MCF 10A (cell line): ENCODE measurements at places on chromosomes 3 and 15. TPM values are rescaled to one million over a fixed set of nuclear protein-coding genes. Genes with fewer than 3 reads are reported as not detected.

FAH gene
- total RNA-seq: 25.3 and 32.8 TPM in 2 replicates

TLR9 gene
- total RNA-seq: not detected in 2 replicates

SPATA12 gene
- 0.12 TPM in 1 of 2 replicates, not detected in the other for total RNA-seq

C3orf70 gene
- not detected in 2 replicates for total RNA-seq

MRAS gene
- total RNA-seq: 5.2 and 7.0 TPM in 2 replicates

VEPH1 gene
- total RNA-seq: 2.4 TPM in 2 replicates

GPR62 gene
- total RNA-seq: not detected in 2 replicates

THAP10 gene
- total RNA-seq: 4.0 and 5.7 TPM in 2 replicates

GOLGA8S gene
- total RNA-seq: 0.16 and 0.17 TPM in 2 replicates

SKIC8 gene
- 54.3 and 56.2 TPM in 2 replicates for total RNA-seq

REC114 gene
- total RNA-seq: not detected in 2 replicates

ST8SIA2 gene
- not detected in 2 replicates for total RNA-seq

GOLGA8G gene
- 0.09 TPM in 1 of 2 replicates, not detected in the other for total RNA-seq

CFAP44 gene
- 4.0 and 6.7 TPM in 2 replicates for total RNA-seq

CXCR6 gene
- total RNA-seq: not detected in 2 replicates

POLR2H gene
- 81.5 and 91.5 TPM in 2 replicates for total RNA-seq

ZNF385D gene
- total RNA-seq: 1.5 and 1.8 TPM in 2 replicates

FAM3D gene
- total RNA-seq: not detected in 2 replicates

DUOXA2 gene
- total RNA-seq: not detected in 2 replicates

CLRN1 gene
- not detected in 2 replicates for total RNA-seq

POLQ gene
- 4.1 and 5.8 TPM in 2 replicates for total RNA-seq

GPR149 gene
- total RNA-seq: not detected in 2 replicates

TEX55 gene
- total RNA-seq: not detected in 2 replicates

ADAMTS7 gene
- 10.7 and 10.8 TPM in 2 replicates for total RNA-seq

CKMT1B gene
- total RNA-seq: 10.8 and 19.0 TPM in 2 replicates

RIOX2 gene
- 51.8 and 73.9 TPM in 2 replicates for total RNA-seq

SAXO2 gene
- 3.9 and 4.2 TPM in 2 replicates for total RNA-seq

TMPRSS7 gene
- 0.22 TPM in 1 of 2 replicates, not detected in the other for total RNA-seq

ITGA11 gene
- 0.19 TPM in 1 of 2 replicates, not detected in the other for total RNA-seq

UNC45A gene
- 61.7 and 63.1 TPM in 2 replicates for total RNA-seq

TFG gene
- 162 and 168 TPM in 2 replicates for total RNA-seq

P2RY1 gene
- 0.28 and 0.49 TPM in 2 replicates for total RNA-seq
